ENCODE measurements at places on chromosomes 16 and 17. TPM values are rescaled to one million over a fixed set of nuclear protein-coding genes. Genes with fewer than 3 reads are reported as not detected.

SEZ6L2 gene
- 2.1 TPM for total RNA-seq

SYT17 gene
- total RNA-seq = 2.6 TPM

CMIP gene
- total RNA-seq = 6.8 TPM

CD300E gene
- total RNA-seq = 0.52 TPM

KIF2B gene
- total RNA-seq = not detected

SLC13A5 gene
- not detected for total RNA-seq

SLC6A2 gene
- total RNA-seq = 1.0 TPM

DHRS7C gene
- total RNA-seq = 163 TPM

CRYM gene
- not detected for total RNA-seq

CDRT15 gene
- not detected for total RNA-seq

RAD51C gene
- 26.6 TPM for total RNA-seq

CA5A gene
- total RNA-seq = not detected

CES5A gene
- not detected for total RNA-seq

BRIP1 gene
- 4.2 TPM for total RNA-seq

KRT33A gene
- not detected for total RNA-seq

CD300LF gene
- total RNA-seq = 0.52 TPM

TBC1D3H gene
- not detected for total RNA-seq

KRT9 gene
- total RNA-seq = not detected

ALKBH5 gene
- total RNA-seq = 77.8 TPM

CTRL gene
- 1.0 TPM for total RNA-seq

PRR29 gene
- total RNA-seq = not detected

AGRP gene
- total RNA-seq = not detected

KRTAP4-8 gene
- total RNA-seq = not detected

KCNJ18 gene
- total RNA-seq = not detected

AURKB gene
- total RNA-seq = 5.7 TPM

TBC1D3I gene
- under 0.01 TPM for total RNA-seq

VMO1 gene
- 4.7 TPM for total RNA-seq

MMP25 gene
- 0.52 TPM for total RNA-seq

EPN3 gene
- total RNA-seq = not detected

ALOX12 gene
- not detected for total RNA-seq

KRT13 gene
- total RNA-seq = not detected

SARM1 gene
- total RNA-seq = 5.7 TPM

PRR35 gene
- total RNA-seq = not detected

CCL17 gene
- not detected for total RNA-seq

C17orf78 gene
- not detected for total RNA-seq

ALDH3A1 gene
- total RNA-seq = not detected

TMC5 gene
- not detected for total RNA-seq

DNAI2 gene
- not detected for total RNA-seq

IL21R gene
- 0.52 TPM for total RNA-seq

TMC8 gene
- 7.8 TPM for total RNA-seq

DNAAF8 gene
- 0.52 TPM for total RNA-seq

CD300H gene
- not detected for total RNA-seq

LRRC37A gene
- 2.6 TPM for total RNA-seq

PIPOX gene
- 1.0 TPM for total RNA-seq

CMTM3 gene
- total RNA-seq = 23.0 TPM

C17orf107 gene
- total RNA-seq = 2.6 TPM

TAT gene
- not detected for total RNA-seq

ZNF747 gene
- 8.4 TPM for total RNA-seq

RAB11FIP3 gene
- total RNA-seq = 5.2 TPM

CASKIN1 gene
- 0.52 TPM for total RNA-seq

G6PC1 gene
- not detected for total RNA-seq

OR3A3 gene
- not detected for total RNA-seq

KRT28 gene
- total RNA-seq = not detected

CLDN7 gene
- total RNA-seq = not detected

SHPK gene
- total RNA-seq = 6.8 TPM

Measured in skeletal muscle tissue (tissue), 5 donors.